Brain (organoid and tissue), 16 donors: ENCODE measurements at places on chromosomes 3 and 15. TPM values are rescaled to one million over a fixed set of nuclear protein-coding genes. Genes with fewer than 3 reads are reported as not detected.

Gene GHSR
- not detected for polyA plus RNA-seq

Gene GPR149
- not detected for polyA plus RNA-seq

Gene GOLGA6B
- not detected for polyA plus RNA-seq

Gene GOLGA8S
- not detected for polyA plus RNA-seq

Gene GNAI2
- polyA plus RNA-seq = 348 TPM

Gene ONECUT1
- polyA plus RNA-seq = not detected

Gene COMMD4
- polyA plus RNA-seq = 106 TPM

Gene SPTSSB
- 0.88 TPM for polyA plus RNA-seq

Gene PLXNB1
- polyA plus RNA-seq = 70.1 TPM

Gene SEMA7A
- 22.2 TPM for polyA plus RNA-seq

Gene LCTL
- 0.24 TPM for polyA plus RNA-seq

Gene SKOR1
- polyA plus RNA-seq = 0.49 TPM

Gene WDR49
- 0.15 TPM for polyA plus RNA-seq

Gene THOC7
- 32.1 TPM for polyA plus RNA-seq

Gene SLC12A8
- polyA plus RNA-seq = 0.93 TPM

Gene MAPKBP1
- 11.0 TPM for polyA plus RNA-seq

Gene TP63
- not detected for polyA plus RNA-seq
